ENCODE measurements at places on chromosomes 7 and 10. TPM values are rescaled to one million over a fixed set of nuclear protein-coding genes. Genes with fewer than 3 reads are reported as not detected.

The UTF1 gene
- 0.19 TPM for total RNA-seq

The GHRHR gene
- not detected for total RNA-seq

DNA sequence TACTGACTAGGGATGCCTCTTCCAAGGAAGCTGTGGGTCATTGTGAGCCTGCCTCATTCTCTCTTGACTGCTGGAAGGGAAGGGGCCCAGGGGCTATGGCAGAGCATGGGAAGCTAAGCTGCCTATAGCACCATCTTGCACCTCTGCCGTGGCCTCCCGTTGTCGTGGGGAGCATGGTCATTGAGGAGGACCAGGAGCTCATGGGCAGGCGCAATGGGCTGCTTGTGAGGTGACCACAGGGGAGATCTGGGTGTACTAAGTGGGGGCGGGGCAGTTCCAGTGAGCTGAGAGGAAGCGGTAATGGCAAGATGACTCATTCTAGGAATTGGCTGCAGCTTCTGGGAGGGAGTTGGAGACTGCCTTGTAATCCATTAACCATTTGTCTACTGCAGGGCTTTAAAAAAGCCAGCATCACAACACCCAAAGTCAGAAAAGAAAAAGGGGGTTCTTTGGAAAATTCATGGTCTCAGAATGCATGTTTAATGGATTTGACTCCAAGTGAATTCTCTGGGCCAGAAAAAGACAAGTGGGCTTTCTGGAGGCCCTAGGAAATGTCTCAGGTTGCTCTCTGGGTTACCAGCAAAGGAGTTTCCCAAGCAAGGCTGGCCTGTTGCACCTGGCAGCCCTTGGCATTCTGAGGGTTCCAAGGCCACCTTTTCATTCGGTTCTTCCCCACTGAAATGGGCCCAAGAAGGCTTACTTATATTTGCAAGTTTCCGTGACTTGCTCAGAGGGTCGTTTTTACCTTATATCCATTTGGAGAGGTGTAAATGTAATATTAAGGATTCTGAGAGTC, 3.6 kb downstream of the DUSP5 start:
- peak; percentile 92 for DNase-seq

- DNase-seq: no peak
Measured at GRCh38 chr10:43395571-43396060, 13.4 kb downstream of the HNRNPF start.

DNA sequence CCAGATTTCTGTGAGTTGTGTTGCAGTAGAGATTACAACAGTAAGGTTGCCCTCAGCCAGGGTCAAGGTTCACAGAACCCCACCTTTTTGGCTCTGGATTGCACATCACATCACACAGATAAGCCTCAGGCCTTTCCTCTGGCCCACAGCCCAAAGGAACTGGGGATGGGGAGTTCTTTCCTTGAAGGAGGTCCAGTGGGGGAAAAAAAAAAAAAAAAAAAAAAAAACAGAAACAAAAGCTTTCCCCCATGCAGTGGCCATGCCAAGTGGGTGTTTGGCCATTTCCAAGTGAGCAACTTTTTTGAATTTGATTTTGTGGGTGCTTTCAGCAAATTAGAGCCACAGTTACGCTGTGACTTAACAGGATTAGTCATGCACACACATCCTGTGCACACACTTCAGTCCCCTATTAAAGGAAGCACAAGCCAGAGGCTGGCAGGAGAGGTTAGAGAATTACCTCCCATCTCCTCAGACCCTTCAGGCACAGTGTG, 79.3 kb upstream of the NANOS1 start:
- DNase-seq: no peak

DNA sequence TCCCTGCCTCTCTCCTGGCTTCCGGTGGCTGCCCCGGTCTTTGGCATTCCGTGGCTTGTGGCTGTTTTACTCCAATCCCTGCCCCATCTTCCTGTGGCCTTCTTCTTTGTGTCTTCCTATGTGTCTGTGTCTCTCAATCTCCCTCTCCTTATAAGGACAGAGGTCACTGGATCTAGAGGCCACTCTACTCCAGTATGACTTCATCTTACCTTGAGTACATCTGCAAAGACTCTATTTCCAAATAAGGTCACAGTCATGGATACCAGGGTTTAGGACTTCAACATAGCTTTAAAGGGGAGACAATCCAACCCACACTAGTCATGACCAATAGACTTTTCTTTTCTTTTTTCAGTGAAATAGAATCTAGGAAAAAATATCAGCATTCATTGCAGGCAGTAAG, 153.3 kb upstream of the INSYN2A start:
- DNase-seq: no peak
